ENCODE measurements at places on chromosomes 16 and 17.

GRCh38 chr16:89146211-89147005 lies 25.1 kb upstream of the CDH15 start:
- DNase-seq: no peak

- DNase-seq: no peak
Measured at GRCh38 chr17:3739422-3740124, 15.9 kb downstream of the HASPIN start.

DNA sequence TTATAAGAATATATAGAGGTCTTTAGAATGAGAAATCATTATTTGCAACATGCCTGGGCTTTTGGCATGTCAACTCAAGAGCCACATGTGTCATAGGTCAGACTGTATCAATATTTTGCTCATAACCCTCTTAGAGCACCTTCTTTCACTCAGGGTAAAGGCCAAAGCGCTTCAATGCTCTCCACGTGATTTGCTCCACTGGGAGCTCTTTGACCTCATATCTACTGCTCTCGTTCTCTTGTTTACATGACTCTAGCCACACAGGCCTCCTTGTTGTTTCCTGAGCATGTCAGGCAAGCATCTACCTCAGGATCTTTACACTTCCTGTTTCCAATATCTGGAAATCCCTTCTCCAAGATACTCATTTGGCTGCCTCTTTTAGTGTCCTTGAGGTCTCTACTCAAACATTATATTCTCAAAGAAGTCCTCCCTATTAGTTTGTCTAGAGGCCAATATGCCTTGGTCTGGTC lies 148.4 kb downstream of the TOX3 start:
- DNase-seq: no peak

GRCh38 chr17:82013341-82013740 lies 9.3 kb downstream of the CENPX start:
- DNase-seq: no peak

GRCh38 chr16:85082173-85083050 lies 29.9 kb downstream of the CIBAR2 start:
- no peak for DNase-seq

GRCh38 chr16:26118575-26118974 lies 426.8 kb downstream of the HS3ST4 start:
- DNase-seq: no peak

GRCh38 chr16:57380671-57381462 lies 8.6 kb downstream of the CX3CL1 start:
- DNase-seq: no peak

GRCh38 chr16:2295056-2295798 lies 27.3 kb upstream of the RNPS1 start:
- no peak for DNase-seq

DNA sequence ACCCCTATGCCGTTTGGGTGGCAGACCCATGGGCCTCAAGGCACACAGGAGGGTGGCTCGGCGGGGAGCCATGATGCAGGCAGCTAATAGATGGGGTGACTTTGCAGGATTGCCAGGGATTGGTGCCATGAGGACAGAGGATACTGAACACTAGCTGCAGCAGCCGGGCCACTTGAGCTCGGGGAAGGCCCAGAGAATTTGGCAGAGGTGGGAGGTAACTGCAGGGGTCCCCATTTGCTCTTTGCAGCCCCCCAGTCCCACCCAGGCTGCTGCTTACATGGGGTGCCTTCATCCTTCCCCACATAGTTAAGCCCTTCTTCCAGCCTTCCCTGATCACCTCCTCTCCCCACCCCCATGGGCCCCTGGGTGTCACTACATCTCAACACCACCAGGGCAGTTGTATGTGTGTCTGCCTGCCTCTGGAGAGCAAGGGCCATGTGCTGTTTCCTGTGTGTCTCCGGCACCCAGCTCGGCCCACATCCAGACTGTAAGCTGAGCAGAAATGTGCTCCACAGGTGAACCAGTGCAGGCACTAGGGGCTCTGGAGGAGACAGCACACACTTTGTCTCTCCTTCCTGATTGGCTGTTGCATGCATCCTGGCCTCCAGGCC lies 52.0 kb downstream of the SREBF1 start:
- no peak for DNase-seq

DNA sequence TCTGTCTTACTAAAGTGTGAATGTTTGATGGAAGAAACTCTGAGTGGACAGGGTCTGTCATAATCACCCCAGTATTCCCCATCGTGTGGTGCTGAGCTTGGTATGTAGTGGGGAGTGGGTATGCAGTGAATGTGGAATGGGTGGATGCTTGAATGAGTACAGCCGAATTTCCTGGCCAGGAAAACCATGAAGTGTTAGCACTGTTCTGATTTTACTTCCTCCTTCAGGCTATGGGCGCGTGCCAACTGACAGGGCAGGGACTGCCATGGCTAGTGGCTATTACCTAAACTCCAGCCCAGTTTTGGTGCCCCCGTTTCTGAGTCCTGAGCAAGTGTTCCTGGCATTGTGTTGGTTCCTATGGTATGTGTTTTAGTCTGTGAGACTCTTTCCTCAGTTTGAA lies 48.6 kb downstream of the PRKCA start:
- no peak for DNase-seq

- DNase-seq: no peak
Measured at GRCh38 chr17:74211141-74211911, 2.0 kb upstream of the TTYH2 start.

- no peak for DNase-seq
Measured at GRCh38 chr17:6054372-6054771, 15.8 kb upstream of the WSCD1 start.

GRCh38 chr17:79915850-79916430 lies 76.7 kb upstream of the CBX4 start:
- DNase-seq: no peak

GRCh38 chr17:80002070-80002641 lies 33.5 kb downstream of the TBC1D16 start:
- DNase-seq: no peak

DNA sequence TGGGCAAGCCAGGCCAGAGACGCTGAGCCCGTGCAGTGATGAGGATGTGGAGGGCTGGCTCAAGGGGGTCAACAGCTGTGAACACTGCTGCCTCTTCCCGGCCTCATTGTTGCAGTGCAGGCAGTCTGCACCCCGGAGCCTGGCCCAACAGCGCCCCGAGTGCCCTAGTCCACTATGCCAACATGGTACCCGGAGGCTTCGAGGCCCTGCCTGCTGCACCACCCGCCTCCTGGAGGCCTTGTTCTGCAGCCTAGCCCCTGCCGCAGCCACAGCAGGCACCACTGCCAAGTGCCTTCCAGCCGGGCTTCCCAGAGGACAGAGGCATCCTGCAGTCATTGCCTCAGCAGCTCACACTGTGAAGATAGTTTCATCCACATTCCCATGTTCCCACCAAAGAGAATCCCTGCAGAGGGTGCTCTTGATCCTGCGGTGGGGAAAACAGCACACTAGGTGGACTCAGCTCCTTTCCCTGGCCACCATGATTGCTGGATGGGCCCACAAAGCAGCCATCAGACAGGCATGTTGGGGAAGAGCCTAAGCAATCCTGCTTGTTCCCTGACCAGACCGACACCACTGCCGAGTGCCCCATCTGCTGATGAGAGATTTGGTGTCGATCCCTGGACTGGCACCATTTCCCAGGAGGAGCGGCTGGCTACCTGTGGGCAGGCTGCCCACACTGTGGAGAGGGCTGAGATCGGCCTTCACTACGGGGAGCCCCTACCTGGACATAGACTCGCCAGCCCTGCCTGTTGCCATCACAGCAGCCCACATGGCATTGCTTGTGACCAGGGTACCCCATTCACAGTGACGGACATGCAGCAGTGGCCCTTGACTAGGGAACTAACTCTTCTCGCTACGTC lies 44.9 kb downstream of the USP22 start:
- no peak for DNase-seq

- no peak for DNase-seq
Measured at GRCh38 chr17:38421171-38421841, 7.0 kb upstream of the ARHGAP23 start.

GRCh38 chr17:6476810-6477179 lies 32.5 kb downstream of the PIMREG start:
- no peak for DNase-seq
